Hematopoietic multipotent progenitor cell treated with erythropoietin and hydrocortisone succinate and interleukin-3 and kit ligand, for 15 days (in vitro differentiated cells): ENCODE measurements at places on chromosomes 5 and 9.

GRCh38 chr9:93048566-93049448 lies 9.7 kb upstream of the SUSD3 start:
- DNase-seq, result no peak

DNA sequence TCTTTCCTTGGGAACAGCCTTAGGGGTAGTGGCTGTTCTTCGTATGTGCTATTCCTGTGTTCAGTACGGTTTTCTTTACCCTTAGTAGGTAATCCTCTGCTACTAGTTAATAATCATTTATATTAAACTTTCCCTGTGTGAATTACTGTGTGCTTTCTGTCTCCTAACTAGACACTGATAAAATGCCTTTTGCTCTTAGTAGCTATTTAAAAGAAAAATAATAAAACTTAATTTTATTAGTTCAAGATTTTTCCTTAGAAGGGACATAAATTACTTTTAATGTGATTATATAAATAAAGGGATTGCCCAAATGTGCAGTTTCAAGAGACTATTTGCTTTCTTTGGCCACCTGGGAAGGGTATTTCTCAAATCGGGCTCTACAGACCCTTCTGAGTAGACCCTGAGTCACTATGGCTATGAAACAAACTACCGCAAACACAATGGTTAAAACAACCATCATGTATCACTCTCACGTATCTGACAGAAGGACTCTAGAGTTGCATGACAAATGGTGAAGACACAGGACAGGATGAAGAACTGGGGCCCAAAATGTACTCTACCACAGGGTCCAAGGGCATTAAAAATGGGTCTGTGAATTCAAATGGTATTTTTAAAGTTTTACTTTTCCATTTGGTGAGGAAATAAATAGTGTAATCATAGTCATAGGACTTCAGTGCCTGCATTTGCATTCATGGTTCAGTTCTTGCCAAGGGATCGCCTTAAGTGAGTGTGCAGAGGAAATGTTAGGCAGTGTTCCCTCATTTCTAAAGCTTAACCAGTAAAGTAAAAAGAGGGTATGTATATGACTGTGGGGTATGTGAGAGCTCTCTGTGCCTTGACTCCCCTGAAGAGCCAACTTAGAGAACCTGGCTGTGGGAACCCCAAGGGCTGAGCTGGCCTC lies 97.0 kb downstream of the TSSK1B start:
- DNase-seq, result no peak

DNA sequence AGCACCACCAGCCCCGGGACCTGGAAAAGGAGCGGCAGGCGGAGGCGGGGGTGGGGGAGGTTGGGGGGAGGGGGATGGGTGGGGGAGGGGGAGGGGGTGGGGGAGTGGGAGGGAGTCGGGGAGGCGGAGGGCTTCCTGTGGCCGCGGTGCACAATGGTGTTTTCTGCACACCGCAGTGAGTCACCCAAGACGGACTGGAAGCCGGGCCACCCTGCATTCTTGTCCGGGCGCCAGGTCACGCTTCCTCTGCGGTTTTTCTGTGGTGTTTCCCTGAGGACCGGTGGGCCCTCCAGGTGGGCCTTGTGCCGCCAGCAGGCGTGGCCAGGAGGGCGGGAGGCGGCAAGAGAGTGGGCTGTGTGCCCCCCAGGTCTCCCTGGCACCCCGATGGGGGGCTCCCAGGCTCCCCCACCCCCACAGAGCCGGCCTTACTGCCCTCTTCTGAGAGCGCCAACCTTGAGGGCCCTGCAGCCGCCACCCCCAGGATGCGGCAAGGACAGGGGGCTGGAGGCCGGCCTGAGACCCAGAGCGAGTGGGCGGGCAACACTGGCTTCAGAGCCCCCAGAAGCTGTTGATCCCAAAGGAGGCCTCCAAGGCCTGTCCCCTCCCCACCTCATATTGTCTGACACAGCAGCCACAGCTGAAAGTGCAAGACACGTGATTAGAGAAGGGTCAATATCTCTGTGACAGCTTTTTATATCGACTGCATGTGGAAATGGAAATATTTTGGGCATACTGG lies 11.1 kb downstream of the EXD3 start:
- no peak for DNase-seq

DNA sequence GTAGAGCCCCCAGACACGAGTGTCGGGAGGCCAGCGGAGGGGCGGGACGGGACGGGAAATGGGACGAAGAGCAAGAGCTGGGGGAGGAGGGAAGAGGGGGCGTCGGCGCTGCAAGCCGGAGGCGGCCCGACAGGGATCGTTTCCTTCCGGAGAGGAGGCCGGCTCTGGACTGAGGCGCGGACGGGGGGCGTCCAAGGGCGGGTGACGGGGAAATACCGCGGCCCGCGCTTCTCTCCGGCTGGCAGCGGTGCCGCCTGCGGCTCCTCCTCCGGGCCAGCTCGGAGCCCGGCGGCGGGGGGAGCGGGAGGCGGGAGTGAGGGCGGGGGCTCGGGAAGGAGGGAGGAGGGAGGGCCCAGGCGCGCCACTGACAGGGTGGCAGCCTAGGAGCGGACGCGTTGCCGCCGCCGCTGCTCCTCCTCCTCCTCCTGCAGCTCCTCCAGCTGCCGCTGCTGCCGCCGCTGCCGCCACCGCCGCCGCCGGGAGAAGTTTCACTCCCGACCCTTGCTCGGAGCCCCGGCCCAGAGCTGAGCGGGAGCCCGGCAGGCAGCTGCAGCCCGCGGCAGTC lies at the start of gene CHSY3:
Gene CHSY3, plus strand, starts transcription at position 364 of the 565 bp plus-strand sequence.
- DNase-seq, result peak; percentile 22

- no peak for DNase-seq
Measured at GRCh38 chr9:114590328-114590727, 2.8 kb downstream of the ATP6V1G1 start.

- no peak for DNase-seq
Measured at GRCh38 chr5:113250341-113250953, 184.3 kb downstream of the TSSK1B start.

DNA sequence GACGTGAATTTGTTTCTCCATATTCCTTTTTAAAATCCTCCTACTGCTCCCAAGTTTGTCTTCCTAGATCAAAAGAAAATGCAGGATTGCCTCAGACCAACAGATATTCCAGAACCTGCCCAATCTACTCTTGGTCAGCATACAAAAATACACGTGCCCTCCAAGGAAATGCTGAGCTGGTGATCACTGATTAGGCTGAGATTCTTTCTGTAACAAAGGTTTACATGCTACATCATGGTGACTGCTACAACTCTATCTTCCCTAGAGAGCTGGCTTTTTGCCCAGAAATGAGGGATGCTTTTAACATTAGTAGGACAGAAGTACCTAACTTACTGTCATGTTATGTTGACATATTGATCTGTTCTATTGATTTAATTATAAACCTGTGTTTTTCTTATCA lies 35.5 kb downstream of the OR2Y1 start:
- no peak for DNase-seq

GRCh38 chr5:157689942-157690689 lies 18.8 kb downstream of the C5orf52 start:
- DNase-seq, result peak; percentile 37
